ENCODE measurements at places on chromosomes 7 and 10.

DNA sequence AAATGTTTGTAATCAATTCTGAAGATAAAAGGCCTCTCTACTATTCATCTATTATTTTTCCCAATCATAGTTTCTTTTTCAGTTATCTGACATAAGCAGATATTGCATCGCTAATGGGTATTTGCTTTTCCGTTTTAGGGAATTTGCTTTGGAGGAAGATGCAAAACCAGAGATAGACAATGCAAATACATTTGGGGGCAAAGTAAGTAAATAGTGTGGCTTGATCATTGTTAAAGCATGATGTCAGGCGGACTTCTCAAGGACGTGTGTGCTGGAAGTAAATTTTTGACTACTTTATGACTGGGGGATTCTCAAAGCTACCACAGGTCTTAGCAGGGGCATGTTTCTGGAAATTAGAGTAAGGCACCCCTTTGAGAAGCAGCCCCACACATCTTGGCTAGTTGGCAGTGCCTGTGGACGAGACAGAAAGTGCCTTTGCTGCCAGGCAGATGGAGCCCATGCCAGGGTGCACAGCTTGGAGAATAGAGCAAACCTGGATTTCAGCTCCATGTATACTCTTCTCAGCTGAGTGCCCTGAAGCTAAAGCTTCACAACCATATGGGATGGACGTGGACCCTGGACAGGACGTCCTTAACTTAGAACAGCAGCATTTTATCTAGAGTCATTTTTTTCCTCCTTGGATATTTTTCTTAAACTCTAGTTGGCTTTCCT lies 68.6 kb downstream of the SRI start:
- DNase-seq, result no peak

DNA sequence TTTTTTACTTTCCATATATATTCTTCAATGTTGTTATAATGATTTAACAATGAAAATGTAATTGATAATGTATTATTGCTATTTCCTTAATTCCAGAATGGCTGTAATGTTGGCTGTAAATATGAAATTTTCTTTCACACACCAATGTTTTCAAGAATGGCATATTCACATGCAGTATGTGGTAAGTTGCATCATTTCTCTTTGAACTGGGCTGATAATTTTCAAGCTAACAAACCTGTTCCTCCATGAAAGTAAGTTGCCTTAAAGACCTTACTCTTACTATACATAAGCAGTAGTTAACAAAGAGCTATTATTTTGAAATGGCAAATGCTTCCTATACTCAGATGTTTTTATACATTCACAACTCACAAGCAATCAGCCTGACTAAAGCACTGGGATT lies 154.5 kb downstream of the TMEM168 start:
- no peak for DNase-seq

- no peak for DNase-seq
Observed at GRCh38 chr7:136874393-136875032, 6.1 kb downstream of the CHRM2 start.

- no peak for DNase-seq
Observed at GRCh38 chr7:114412548-114412947, 2.1 kb upstream of the FOXP2 start.

GRCh38 chr7:101138213-101138870 lies 11.4 kb downstream of the SERPINE1 start:
- peak; percentile 75 for DNase-seq

GRCh38 chr7:47738563-47739166 lies 156.8 kb upstream of the TNS3 start:
- DNase-seq, result no peak

GRCh38 chr10:130382031-130382430 lies 245.8 kb downstream of the GLRX3 start:
- no peak for DNase-seq

DNA sequence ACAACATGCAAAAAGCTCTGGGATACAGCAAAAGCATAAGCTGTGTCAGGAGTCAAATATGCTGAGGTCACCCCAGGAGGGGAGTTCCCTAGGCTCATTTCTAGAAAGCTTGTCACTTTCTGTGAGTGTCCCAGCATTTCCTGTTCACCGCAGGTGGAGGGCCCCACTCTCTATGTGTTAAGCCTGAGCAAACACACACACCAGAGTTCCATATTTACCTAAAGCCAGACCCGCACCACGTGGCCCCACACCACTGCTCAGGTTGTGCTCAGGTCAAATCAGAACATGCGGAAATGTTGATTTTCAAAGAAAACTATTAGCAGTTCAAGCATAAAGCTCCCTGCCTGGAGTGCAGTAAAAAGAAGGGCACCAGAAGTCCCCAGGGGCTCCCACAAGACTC lies 259.6 kb upstream of the PPP2R2D start:
- no peak for DNase-seq

DNA sequence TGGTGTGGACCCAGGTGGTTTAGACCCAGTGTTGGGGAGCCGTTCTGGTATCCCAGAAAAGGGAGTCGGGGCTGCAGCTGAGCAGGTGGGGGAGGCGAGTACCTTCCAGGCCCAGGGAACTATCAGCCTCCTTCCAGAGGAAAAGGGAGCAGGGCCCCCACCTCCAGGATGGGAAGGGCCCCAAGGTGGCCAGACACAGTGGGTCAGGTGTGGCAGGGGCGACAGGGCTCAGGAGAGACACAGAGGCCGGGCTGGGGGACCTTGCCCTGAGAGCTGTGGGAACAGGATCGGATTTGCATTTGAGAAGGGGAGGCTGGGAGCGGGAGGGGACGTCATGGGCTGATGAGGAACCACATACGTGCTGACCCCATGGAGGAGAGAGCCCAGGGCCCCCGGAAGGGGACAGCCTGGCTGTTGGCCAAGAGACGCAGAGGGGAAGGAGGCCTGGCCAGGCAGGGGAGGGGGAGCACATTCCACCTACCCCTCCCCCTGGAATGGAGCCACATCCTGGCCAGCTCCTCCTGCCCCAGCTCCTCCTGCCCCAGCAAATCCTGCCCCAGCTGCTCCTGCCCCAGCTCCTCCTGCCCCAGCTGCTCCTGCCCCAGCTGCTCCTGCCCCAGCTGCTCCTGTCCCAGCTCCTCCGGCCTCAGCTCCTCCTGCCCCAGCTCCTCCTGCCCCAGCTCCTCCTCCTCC lies 9.7 kb upstream of the TTYH3 start:
- no peak for DNase-seq

- no peak for DNase-seq
Observed at GRCh38 chr7:66454600-66455225, 174.0 kb upstream of the KCTD7 start.

- DNase-seq, result peak; percentile 15
Observed at GRCh38 chr7:85041605-85042216, 145.1 kb downstream of the SEMA3D start.

GRCh38 chr10:32189400-32190084 lies 133.3 kb upstream of the KIF5B start:
- DNase-seq, result no peak

DNA sequence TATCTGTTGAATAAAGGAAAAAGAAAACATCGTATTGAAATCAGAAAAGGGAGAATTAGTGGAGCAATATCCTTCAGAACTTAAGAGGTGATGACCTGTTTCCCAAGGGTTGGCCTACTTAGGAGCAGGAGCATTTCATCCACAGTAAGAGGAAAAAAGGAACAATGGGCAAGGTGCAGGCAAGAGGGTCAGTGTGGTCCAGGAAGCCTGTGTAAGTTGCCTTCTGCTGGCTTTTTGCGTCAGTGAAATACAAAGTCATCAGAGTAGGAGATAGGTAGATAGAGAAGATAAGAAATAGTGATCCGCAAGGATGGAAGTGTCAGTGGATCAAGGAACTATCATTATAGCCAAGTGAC lies 5.4 kb upstream of the ANKRD7 start:
- DNase-seq, result no peak

- no peak for DNase-seq
Observed at GRCh38 chr10:126955934-126956711, 50.9 kb downstream of the DOCK1 start.

GRCh38 chr7:23264916-23265458 lies 18.4 kb downstream of the GPNMB start:
- no peak for DNase-seq

- DNase-seq, result no peak
Observed at GRCh38 chr7:158469396-158470051, 118.1 kb downstream of the PTPRN2 start.

- DNase-seq, result no peak
Observed at GRCh38 chr10:96587264-96588059, 650 bp upstream of the TM9SF3 start.

GRCh38 chr7:52518869-52519268 lies 516.6 kb upstream of the POM121L12 start:
- no peak for DNase-seq

DNA sequence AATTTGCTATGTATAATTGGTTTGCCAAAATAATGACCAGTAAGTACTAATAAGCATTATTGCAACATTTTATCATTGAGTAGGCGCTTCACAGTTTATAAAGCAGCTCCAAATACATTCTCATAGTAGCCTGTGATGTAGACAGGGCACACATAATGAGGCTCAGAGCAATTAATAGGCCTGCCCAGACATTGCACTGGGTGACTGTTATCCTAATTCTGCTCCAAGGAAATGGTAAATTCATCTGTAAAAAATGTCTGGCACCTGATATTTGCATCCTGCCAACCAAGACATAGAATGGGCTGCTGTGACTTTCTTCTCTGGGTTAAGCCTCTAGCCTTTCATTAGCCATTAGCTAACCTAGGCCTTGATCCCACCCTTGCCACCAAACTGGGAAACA lies 97.6 kb downstream of the SEM1 start:
- DNase-seq, result no peak

- no peak for DNase-seq
Observed at GRCh38 chr7:155316427-155317113, 18.9 kb downstream of the INSIG1 start.

- no peak for DNase-seq
Observed at GRCh38 chr10:85578860-85579259, 787.7 kb downstream of the GRID1 start.

DNA sequence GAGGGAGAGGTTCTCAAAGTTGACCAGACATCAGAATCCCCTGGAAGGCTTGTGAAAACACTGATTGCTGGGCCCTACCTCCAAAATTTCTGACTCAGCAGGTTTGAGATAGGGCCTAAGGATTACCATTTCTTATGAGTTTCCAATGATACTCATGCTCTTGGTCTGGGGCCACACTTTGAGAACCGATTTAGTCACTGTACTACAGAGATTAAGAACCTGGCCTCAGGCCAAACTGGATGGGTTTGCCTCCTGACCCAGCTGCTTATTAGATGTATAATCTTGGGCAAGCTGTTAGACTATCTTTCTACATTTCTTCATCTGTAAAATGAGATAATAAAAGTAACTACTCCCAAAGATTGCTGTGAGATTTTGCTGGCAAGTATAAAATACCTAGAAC lies 77.1 kb upstream of the SCIN start:
- DNase-seq, result no peak

DNA sequence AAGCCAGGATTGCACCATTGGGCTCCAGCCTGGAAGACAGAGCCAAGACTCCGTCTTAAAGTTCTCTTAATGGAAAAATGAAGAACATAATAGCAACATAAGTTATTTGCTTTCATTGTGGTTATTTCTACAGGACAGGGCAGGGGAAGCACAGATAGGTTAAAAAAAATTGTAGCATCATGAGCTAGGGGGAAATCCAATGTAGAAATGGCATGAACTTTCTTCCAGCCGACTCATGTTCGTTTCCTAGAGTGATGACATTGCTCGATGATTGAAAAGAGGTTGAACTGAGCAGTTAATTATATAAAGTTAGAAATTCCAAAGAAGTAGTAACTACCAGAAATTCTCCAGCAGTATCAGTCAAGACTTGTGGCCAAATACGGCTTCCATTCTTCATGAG lies 64.9 kb downstream of the DAGLB start:
- no peak for DNase-seq

DNA sequence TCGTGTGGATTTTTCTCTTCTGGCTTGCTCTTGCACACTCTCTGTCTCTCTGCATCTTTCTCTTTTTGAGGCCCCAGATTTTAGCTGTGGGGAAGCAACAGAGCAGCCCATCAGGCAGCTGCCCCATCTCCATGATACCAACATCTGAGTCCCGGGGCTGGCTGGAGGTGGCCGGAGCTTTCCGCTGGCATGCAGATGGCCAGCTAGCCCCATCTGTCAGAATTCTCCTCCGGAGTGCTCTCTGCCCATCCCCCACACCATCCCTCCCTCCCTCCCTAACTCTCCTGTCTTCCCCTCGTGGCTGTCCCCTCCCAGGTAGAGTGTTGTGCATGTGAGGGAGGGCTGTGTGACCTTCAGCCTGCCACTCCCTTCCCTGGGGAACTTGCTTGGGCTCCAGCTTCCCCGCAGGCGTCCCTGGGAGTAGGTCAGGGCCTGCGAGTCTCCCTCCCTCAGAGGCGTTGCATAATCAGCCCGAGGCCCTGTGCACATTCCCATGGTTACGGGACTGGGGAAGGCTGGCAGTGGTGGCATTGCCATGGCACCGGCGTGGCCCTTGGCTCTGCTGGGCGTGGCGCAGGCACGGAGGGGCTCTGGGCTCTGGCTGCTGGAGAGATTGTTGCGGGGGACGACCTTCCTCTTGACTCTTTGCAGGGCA lies 24.7 kb downstream of the GHRHR start:
- no peak for DNase-seq

- DNase-seq, result no peak
Observed at GRCh38 chr7:151428378-151429236, 11.3 kb downstream of the CRYGN start.

GRCh38 chr7:124649397-124650014 lies 116.1 kb downstream of the GPR37 start:
- DNase-seq, result no peak

DNA sequence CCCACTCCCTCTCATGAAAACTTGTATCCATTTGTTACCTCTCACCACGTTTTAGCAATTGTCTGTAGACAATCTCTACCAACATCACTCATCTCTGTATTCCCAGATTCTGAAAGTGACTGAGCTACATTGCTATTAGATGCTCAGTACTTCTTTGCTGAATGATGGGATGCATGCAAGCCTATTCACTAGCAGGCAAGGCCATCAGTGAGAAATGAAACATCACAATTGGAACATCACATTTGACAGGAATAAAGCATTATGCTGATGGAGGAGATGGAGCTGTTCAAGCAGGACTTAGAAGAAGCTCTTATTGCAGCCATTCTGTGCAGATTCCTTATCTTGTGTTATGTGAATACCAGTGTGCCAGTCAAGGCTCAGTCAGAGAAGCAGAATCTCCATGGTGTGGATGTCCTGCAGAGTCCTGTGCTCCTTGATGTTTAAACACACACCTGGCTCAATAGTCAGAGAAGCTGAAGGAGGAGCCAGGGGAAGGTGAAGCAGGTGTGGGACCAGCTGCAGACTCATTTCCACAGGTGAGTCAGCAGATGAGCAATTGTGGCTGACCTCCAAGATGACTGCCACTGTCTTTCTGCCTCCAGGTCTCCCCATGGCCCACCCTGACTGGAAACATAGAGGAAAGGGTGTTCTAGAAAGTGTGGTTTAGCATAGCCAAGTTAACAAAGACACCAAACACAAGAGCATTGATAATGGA lies 965.5 kb downstream of the GRID1 start:
- no peak for DNase-seq

- DNase-seq, result no peak
Observed at GRCh38 chr7:2142386-2142785, 90.4 kb downstream of the MAD1L1 start.

- no peak for DNase-seq
Observed at GRCh38 chr7:47786557-47787248, 161.6 kb downstream of the PKD1L1 start.
